ENCODE measurements at places on chromosomes 7 and 10.

GRCh38 chr7:33774762-33775523, 130.4 kb upstream of the BMPER start:
- DNase-seq: peak; percentile 21

DNA sequence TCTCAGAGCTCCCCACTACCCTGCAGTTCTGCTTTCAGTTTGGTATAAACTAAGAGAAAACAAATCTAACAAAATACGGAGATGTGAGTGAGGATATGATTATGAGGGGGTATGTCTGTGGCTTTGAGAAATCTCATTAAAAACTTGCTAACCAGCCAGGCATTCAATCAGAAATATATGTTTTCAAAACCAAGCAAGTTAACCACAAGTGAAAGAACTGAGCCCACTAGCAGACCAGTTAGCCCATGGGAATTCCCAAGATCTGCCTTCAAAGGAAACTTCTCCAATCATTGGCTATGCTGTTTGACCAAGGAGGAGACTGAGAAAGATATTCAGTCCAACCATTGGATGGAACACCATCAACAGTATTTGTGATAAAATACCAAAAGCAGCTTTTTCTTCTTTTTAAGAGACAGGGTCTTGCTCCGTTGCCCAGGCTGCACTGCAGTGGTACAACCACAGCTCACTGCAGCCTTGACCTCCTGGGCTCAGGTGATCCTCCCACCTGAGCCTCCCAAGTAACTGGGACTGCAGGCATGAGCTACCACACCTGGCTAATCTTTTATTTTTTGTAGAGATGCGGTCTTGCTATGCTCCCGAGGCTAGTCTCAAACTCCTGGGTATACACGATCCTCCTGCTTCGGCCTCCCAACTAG, 41.2 kb downstream of the FGFR2 start:
- DNase-seq: no peak

DNA sequence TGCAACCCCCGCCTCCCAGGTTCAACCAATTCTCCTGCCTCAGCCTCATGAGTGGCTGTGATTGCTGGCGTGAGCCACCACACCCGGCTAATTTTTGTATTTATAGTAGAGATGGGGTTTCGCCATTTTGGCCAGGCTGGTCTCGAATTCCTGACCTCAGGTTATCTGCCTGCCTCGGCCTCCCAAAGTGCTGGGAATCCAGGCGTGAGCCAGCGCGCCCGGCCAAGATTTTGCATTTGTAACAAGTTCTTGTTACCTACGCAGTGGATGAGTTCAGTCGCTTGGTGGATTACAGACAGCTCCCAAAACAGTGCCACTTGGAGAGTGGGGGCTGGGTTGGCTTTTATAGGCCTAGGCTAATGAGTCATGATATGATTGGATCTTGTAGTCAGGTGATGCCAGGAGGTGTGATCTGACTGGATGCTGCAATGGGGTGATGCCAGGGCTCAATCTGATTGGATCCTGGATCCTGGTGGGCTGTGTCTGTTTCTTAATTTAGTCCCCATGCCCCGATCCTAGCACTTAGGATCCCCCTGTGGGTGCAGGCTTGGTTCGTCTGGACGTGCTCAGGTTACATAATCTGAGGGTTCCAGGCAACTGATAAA, 20.3 kb downstream of the SBDS start:
- DNase-seq: no peak

DNA sequence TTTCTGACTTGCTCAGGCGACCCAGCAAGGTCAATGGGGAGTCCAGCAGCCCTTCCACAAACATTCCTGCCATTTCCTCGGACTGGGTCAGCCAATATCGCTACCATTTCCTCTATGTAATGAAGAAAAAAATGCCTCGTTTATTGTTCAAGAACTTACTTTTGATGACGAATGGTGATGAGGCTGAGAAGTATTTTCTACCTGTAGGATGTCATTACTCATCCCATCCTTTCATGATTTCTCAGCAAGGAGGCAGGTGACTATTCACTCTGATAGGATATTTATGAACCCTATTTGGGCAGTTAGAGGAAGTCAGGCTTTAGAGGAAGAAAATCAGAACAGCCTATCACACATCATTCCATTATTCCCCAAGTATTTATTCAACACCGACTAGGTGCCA, 178.6 kb downstream of the FANK1 start:
- no peak for DNase-seq

DNA sequence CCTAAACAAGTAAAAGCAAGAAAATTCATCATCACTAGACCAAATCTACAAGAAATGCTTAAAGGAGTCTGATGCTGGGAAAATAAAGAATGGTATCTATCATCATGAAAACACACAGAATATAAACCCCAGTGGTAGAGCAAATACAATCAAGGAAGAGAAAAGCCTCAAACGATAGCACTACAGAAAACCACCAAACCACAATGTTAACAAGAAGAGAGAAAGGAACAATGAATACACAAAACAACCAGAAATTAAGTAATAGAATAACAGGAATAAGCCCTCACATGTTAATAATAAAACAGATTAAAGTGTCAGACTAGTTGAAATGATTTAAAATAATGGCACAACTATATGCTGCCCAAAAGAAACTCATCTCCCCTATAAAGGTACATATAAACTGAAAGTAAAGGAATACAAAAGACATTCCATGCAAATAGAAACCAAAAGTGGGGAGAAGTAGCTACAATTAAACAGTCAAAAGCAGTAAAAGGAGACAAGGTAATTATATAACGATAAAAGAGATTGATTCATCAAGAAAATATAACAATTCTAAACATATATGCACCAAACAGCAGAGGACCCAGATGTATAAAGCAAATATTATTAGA, 77.3 kb downstream of the JMJD1C start:
- DNase-seq: no peak

- DNase-seq: no peak
Observed at GRCh38 chr10:101069441-101069840, 7.7 kb downstream of the KAZALD1 start.

DNA sequence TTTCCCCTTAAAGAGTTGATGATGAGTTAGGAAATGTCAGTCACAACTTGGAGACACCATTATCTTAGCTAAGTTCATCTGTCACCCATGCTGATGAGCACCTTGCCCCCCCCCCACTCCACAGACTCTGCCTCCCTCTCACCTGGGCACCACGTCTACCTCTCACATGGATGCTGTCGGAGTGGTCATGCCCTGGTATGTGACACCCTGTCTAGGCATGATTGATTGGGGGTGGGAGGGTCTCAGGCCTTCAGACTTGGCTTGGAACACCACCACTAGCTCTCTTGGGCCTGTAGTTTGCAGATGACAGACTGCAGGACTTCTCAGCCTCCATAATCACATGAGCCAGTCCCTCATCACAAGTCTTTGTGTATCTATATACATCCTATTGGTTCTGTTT, 78.0 kb downstream of the WDR37 start:
- DNase-seq: no peak

DNA sequence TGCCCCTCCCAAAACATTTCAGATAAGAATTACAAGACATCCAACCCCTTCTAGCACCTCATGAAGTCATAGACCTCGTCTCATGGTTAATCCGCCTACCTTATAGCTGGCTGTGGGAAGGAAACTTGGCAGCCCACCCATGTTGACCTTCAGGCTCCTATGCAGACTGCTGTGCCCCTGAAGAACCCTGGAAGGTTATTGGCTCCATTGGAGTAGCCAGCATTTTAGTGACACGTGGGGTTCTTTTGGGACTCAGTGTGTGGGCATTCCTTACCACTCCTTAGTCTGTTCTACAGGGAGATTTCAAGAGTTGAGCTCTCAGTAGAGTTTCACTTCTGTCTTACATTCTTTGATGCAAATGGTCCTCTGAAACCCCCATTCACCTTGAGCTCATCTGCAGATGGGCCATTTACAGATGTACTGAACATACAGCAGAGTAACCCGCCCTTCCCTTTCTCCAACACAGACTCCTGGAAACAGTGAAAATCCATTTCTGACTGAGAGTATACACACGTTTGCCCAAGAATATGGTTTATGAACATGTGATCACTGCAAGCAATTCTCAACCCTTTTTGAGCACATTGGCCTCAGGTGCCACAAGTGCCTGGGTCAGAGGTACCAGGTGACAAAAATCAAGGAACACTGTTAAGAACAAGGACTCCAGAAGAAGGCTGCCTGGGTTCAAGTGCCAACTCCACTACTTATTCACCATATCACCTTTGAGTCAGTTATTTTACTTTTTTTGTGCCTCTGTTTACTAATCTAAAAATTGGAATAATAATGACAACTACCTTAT, 54.0 kb upstream of the HECW1 start:
- DNase-seq: no peak

DNA sequence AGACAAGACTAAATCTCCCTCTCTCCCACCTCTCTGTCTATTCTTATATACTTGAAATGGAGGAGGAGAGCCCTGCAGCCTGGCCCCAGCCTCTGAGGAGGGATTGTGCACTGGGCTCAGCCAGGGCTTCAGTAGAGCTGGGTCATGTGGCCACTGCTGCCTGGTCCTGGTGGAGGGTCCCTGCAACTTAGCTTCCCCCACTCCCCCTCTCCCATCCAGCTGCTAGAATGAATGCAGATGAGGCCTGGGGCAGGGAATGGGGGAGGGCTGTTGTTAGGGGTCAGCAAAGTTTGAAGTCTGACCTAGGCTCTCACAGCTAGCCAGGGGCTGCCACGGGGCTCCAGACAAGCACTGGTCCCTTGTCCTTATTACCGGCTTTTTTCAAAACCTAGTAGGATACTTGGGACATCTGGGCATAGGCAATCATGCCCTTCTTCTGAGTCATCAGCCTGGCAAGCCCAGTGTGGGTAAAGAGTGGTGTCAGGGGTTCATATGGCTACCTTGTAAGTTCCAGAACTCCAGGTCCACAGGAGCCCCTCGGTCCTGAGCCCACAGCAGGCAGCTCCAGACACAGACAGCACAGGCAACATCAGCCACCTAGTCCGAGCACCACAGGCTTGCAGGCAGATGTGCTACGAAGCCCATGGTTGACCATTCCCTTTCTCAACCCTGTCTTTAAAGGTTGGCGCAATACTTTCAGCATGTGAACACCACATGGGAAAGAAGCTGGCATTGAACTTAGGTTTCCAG, 12.8 kb upstream of the CXCL12 start:
- DNase-seq: no peak

DNA sequence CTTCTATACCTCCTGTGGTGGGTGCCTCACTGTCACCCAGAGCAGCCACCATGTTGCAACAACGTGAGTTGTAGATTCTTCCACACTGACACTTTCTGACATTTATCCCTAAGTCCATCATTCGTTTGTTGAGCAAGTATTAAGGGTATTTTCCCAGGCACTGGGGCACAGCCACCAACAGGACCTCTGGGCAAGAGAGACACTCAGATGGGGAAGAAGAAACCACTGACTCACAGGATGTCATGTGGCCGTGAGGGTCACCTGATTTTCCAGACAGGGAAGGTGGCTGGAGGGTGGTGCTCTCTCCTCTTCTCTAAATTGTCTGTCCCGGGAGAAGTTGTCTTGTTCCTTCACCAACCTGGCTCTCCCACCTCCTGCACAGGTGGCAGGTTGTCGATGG, 51.7 kb upstream of the PPIF start:
- no peak for DNase-seq

Measured in GM04503 (cell line).